ENCODE measurements at places on chromosomes 11 and 22. TPM values are rescaled to one million over a fixed set of nuclear protein-coding genes. Genes with fewer than 3 reads are reported as not detected.

The OR5P2 gene
- total RNA-seq = not detected

The UFD1 gene
- 82.5 TPM for total RNA-seq

The CECR2 gene
- total RNA-seq = not detected

The OR6T1 gene
- total RNA-seq = not detected

The KCNJ11 gene
- total RNA-seq = not detected

The USP28 gene
- 44.0 TPM for total RNA-seq

The PNPLA3 gene
- total RNA-seq = 5.9 TPM

The CHRNA10 gene
- 0.66 TPM for total RNA-seq

The ISX gene
- total RNA-seq = not detected

The SCN3B gene
- total RNA-seq = 0.22 TPM

The CHRDL2 gene
- not detected for total RNA-seq

The FXYD6 gene
- total RNA-seq = not detected

The TSSK2 gene
- not detected for total RNA-seq

The PATE2 gene
- total RNA-seq = not detected

The OR6A2 gene
- total RNA-seq = 0.57 TPM

The FREY1 gene
- total RNA-seq = 0.72 TPM

The CNIH2 gene
- total RNA-seq = not detected

The SYCE3 gene
- total RNA-seq = not detected

The CLCF1 gene
- total RNA-seq = 5.2 TPM

The DBX1 gene
- not detected for total RNA-seq

The CDHR5 gene
- not detected for total RNA-seq

The SRSF8 gene
- 15.1 TPM for total RNA-seq

The SOX10 gene
- not detected for total RNA-seq

Measured in placental pericyte (primary cell).